OCI-LY7 (cell line): ENCODE measurements at places on chromosomes 4 and X. TPM values are rescaled to one million over a fixed set of nuclear protein-coding genes. Genes with fewer than 3 reads are reported as not detected.

COX7B2 gene
- not detected in 2 replicates for total RNA-seq

GRCh38 chr4:5780831-5781480 lies 70.0 kb downstream of the EVC start:
- DNase-seq, result no peak

DNA sequence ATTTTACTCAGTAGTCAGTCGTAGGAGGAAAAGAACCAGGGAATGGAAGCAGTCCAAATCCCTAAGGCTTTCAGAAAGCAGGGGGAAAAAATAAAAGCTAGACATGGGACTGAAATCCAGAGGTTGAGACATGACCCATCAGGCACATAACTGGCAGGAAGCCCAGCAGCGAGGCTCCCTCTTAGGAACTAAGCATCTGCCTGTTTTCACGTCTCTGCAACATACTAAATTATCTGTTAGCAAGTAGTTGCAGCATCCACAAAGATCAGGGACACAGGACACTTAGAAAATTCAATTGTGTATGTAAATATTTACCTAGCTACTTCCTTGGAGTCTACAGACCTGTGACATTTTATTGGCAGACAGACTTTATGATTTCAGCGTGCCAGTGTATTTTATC lies 118.0 kb upstream of the EDNRA start:
- no peak for DNase-seq

GRCh38 chr4:136001791-136002190 lies 1530.5 kb downstream of the PCDH18 start:
- DNase-seq, result no peak

DNA sequence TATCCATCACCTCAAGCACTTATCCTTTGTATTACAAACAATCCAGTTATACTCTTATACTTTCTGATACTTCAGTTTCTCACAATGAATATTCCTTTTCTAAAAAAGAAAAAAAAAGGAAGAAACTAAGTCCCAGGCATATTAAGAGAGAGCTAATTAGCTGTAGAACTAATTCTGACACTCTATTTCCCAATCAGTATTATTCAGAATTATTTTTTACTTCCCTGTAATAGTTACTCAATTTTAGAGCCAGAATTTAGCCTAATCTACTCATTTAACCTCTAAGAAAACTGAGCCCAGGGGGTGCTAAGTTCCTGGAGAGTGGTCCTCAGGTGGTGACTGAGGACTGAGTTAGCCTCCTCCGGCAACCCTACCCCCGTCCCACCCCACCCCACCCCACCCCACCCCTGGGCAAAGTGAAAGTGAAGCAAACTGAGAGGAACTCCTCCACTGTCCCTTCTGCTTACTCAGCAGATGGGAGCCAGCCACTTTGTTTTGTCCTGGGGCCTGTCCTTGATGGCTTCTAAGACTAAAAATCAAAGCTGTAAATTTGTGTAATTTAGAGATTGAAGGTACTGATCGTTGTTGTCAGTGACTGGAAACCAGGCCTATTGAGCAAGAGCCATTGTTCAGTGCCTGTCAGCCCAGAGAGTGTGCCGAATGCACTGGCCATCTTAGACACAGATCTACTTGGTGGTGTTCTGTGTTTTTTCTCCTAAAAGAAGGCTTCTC lies 162.1 kb downstream of the CBR4 start:
- no peak for DNase-seq

- DNase-seq, result no peak
These were observed 637.6 kb upstream of the GNPDA2 start for GRCh38 chr4:45363931-45364330.

GRCh38 chrX:40570346-40571093 lies 10.2 kb upstream of the ATP6AP2 start:
- DNase-seq, result no peak

DNA sequence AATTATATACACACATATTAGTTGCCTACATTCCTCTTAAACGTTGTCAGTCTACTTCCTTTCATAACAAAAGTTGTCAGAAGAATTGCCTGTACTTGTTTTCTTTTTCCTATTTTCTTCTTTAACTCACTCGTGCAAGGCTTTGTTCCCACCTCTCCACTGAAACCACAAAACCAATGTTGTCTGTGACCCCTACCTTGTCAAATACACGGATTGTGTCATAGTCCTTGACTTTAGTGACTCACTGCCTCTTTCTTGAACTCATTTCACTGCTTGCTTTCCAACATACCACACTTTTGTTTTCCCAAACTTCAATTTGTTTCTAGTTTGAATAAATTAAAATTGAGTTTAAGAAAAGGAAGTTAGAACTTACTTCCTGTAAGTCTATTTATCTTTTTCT lies 283.9 kb upstream of the AGA start:
- DNase-seq, result no peak
